ENCODE measurements at places on chromosomes 6 and 20.

DNA sequence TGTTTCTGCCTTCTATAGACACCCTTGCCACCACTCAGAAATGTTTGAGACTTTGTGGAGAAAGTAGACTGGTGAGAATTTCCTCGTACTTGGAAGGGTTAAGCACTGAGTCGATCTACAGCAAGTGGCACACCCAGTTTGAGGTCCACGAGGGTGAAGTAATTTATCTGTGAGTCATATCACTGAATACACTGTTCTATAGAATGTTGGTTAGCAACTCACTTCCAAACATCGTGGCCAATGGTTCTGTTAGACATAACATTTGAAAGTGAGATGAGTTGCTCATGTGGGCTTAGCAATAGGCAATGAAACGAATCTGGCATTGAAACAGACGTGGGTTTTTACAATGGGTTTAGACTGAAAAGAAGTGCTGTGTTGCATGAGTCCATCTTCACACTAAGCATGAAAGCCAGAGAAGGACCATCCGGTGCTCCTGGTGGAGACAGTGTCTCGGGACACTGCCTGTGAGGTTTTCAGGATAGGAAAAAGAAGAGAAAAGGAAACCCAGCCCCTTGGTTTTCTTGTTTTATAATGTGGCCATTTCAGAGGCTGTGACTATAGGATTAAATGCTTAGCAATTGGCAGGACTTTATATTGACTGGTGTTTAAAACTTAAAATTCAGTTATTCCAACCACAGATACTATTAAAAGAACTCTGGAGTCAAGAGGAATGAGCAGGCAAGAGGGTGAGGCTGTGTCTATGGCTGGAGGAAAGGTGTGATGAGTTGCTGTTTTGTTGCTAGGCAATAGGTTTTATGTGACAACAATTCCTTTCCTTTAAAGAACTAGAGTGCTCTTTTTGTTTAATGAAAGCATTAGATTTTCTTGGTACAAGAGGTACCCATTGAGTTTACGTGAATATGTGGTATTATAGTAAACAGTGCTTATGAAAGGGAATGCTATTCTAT lies 31.0 kb upstream of the EZR start:
- DNase-seq, result no peak

GRCh38 chr20:33648396-33649004 lies 13.6 kb upstream of the C20orf144 start:
- no peak for DNase-seq

DNA sequence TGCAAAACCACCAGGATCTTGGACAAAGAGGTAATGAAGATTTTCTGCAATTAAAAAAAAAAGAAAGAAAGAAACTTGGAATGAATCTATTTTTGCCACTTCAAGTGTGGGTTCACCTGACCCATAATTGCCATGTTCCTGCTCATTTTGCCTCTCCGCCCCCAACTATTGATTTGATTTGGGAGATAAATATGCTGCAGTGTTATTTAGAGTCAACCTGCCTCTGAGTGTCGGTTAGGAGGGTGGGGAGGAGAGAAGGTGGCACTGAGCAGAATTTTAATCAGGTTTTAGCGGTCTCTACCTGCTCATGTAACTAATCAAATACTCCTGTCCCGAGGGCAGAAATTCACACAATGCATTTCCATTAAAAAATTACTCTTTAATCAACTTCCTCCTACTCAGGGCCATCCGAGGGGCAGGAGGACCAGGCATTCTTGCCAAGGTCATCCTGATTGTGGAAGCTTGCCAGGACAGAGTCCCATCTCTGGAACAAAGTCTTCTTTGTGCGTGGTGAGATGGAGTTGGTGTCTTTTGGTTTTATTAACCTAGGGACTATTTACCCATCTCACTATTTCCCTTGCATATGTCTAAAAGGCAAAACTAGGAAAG lies 300.1 kb downstream of the CDH26 start:
- no peak for DNase-seq

DNA sequence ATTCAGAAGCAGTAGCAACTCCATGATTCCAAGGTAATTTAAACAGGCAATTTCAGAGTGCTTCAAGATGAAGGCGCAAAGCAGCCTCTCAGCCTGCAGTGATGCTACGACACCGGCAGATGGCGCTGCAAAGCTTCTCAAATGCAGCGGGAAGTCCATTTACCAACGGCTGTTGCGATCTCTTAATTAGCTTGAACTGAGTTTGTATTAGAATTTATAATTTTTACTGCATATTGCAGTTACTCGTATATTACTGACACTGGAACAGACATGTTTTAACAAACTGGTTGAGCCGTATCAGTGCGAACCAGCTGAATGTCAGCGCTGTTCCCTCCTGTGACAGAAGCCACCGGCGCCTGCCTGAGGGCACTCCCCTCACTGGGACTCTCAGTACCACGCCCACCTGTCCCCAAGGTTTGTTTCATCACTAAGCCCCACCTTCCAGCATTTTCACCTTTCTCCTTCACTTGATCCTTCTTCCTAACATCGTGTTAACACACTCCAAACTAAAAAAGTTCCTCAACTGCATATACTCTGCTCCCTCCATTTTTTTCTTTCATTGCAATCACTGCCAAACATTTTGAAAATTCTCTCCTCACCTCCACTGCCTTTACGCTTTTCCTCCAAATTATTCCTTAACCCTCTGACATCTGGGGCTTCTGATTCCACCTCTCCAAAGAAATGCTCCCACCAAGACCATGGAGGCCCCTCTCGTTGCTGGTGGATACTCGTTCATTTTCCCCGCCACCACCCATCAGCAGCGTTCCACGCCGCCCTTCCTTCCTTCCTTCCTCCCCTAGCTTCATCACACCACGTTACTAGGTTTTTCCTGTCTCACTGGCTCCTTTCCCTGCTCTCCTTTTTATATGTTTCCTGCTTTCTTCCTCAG lies 14.5 kb downstream of the GNL1 start:
- DNase-seq, result peak; percentile 77

GRCh38 chr6:78953798-78954197 lies 86.4 kb downstream of the IRAK1BP1 start:
- DNase-seq, result no peak
